ENCODE measurements at places on chromosomes 11 and 22. TPM values are rescaled to one million over a fixed set of nuclear protein-coding genes. Genes with fewer than 3 reads are reported as not detected.

GRCh38 chr11:3853899-3854659 is 1.4 kb upstream of the STIM1 start:
- no peak for DNase-seq

Gene C11orf52
- total RNA-seq = not detected

GRCh38 chr22:42584364-42584940 is 30.2 kb downstream of the POLDIP3 start:
- no peak for DNase-seq

GRCh38 chr11:133938166-133938565 is 18.6 kb downstream of the IGSF9B start:
- DNase-seq = no peak

GRCh38 chr22:18000441-18001039 is 23.8 kb downstream of the MICAL3 start:
- DNase-seq = no peak

Gene DTX4
- 1.6 TPM for total RNA-seq

Gene OR10D3
- total RNA-seq = not detected

Gene C22orf23
- 1.1 TPM for total RNA-seq

DNA sequence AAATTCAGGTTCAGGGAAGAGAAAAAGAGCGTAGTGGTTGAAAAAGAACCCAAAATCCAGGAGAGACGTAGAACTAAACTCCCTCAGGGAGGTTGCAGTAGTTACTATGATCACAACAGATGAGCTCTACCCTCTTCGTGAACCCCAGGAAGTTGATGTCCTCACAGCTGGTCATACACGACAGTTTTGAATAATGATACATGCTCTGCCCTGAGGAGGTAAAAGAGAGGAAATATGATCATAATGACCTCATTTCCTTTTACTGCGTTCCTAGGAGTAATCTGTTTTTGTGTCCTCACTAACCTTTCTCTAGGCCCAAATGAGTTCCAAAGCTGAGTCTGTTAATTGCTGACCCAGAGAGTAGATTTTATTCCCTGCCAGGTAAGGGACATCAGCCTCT is 1.3 kb downstream of the PATE2 start:
- peak; percentile 10 for DNase-seq

Gene ATXN10
- 111 TPM for total RNA-seq

GRCh38 chr11:35783809-35784208 is 121.2 kb downstream of the TRIM44 start:
- no peak for DNase-seq

Gene OR51I1
- total RNA-seq = not detected

- no peak for DNase-seq
These were observed 49.8 kb downstream of the BMAL1 start for GRCh38 chr11:13327421-13327820.

Gene ACR
- total RNA-seq = not detected

Gene MOB2
- 15.2 TPM for total RNA-seq

GRCh38 chr11:72190631-72191071 is 1.3 kb upstream of the FOLR1 start:
- no peak for DNase-seq

Gene MAPK11
- 5.5 TPM for total RNA-seq

- DNase-seq = no peak
These were observed 133.4 kb upstream of the DDI1 start for GRCh38 chr11:103902994-103903393.

Gene POU2F3
- total RNA-seq = 1.4 TPM

GRCh38 chr11:1852877-1853276 is at the start of gene LSP1:
Gene LSP1 (plus strand): TSS chr11:1853084. CDS start chr11:1853145, 61 bp downstream.
- no peak for DNase-seq

Gene PDE2A
- 3.0 TPM for total RNA-seq

- no peak for DNase-seq
These were observed 3.9 kb downstream of the RHOG start for GRCh38 chr11:3836903-3837302.

DNA sequence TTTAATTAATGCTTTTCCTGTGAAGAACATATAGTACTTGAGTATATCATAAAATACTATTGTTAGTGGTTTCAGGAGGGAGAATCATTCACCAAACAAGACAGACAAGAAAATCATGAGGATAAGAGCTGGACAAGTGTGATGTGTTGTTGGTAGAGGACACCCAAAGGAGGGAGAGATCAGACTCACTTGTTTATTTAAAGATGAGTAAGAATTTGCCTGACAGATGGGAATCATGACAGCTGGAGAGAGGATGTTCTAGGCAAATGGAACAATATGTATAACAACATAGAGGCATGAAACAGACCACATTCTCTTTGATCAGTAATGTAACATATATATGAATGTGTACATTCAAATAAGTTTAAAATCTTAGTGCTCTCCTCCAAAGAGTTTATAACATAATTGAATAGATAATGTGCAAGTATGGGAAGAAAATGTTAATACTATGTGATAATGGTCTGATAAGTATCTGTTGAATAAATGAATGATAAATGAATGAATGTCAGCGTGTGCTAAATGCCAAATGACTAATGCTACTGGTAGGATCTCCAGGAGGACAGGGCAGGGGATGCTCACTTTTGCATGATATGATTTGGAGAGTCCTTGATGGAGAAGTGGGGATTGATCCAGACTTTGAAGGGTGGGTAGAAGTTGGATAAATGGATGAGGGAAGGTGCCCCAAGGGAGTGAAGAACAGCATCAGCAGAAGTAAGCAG is 228.9 kb upstream of the SORL1-AS1 start:
- no peak for DNase-seq

DNA sequence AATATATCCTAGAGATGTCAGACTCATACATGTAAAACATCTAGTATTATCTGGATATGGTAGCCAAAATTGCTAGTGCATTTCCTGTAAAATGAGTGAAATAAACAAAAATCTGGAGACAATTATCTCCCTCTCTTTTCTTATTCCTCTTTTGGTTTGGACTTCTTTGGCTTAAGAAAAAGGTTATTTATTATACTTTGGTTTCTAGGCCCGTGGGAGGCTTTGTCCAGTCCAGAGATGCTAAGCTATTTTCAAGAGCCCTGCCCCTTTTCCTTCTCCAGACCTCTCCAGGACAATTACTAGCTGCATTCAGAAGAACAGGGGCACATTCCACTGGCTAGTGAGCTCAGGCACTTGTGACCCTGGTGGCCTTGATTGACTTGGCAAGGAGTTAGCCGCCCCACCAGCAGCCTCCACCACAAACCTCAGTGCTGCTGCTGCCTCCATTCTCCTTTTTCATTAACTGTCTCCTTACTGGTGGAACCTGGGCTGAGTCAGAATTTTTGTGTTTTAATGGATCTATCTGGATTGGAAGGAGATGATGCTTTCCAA is 747.3 kb upstream of the TENM4 start:
- DNase-seq = no peak

DNA sequence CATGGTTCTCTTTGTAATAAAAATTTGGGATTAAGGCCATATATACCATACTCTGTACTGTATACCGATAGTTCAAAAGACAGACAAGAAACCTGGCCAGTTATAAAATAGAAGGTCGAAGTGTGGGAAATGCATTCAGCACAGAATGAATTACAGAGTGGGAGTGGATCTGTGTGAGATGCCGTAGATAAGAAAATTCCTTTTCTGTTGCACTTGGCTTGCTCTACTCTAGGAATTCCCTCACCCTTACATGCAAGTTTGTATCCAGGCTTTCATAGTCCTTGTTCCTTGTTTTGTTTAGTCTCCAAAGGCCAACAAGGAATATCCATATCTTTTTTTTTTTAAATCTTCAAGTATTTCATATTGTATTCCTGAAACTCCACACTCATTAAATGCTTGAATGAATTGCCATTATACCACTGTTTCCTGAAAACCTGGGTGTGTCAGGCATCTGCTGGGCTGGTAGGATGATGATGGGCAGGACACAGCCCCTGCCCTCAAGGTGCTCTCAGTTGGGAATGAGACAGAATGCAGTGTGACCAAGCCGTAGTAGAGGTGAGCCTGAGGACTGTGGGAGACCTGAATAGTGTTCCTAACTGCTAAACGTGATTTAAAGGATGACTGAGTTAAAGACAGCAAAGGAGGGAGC is 53.5 kb downstream of the TEAD1 start:
- DNase-seq = no peak

Data from H4 (cell line).